ENCODE measurements at places on chromosomes 6 and 20.

DNA sequence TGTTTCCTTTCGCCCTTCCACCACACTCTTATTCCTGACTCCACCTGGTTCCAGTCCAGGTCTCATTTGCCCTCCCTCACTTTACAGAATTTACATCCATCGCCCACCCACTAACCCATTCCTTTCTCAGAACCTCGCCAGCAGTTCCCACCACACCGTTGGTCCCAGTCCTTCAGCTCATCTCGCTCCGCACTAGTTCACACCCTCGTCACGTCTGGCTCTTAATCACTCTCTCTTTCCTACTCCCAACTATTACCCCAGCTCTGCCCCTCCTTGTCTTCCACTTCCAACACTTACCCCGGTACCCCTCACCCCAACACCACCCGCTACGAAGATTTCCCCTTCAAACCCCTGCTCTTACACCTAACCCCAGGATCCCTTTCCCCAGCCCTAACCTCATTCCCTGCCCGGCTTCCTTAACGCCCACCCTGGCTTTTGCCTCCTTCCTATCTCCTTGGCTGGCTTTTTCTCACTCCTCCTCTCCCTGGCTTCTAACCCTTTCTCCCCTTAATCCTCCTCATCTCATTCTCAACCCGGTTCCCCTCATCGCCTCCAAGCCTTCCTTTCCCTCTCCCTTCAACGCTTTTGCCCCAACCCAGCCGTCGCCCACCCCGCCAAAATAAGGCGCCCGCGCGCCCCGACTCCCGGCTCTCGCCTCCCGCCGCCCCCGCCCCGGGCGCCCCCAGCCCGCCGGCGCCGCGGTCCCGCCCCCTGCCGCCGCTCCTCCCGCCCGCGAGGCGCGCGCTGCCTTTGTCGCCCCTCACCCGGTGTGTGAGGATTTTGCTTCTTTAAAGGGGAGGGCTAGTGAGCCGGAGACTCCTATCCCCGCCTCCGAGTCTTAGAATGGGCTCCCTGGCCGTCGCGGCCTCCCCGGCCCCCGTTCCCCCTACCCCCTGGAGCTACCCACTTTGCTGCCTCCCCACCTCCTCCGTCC, 542 bp downstream of the USP49 start:
- DNase-seq = no peak

DNA sequence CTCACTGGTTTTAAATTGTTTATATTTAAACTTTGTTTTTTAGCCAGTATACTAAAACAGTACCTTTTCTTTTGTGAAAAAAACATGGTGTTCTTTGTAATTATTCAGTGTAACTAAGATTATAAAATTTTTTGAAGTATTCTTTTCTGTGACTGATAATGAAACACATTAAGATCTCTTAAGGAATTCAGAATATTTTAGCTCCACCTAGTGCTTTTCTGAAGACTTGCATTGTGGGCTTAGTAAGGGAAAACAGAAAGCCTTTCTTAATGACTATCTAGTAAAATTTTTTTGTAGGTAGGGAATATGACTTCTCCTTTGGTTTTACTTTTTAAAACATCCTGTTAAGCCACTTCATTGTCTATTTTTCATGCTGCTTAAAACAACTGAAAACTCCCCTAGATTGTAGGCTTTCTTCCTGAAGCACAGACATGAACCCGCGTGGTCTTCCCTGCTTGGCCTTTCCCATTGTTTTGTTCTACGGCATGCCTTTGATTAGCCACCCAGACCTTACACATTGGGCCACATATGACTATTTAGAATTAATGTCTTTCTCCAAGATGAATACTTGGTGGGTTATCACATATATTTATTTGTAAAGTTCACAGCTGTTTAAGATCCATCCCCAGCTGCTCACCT, 72.1 kb downstream of the AFDN start:
- DNase-seq = peak; percentile 51

DNA sequence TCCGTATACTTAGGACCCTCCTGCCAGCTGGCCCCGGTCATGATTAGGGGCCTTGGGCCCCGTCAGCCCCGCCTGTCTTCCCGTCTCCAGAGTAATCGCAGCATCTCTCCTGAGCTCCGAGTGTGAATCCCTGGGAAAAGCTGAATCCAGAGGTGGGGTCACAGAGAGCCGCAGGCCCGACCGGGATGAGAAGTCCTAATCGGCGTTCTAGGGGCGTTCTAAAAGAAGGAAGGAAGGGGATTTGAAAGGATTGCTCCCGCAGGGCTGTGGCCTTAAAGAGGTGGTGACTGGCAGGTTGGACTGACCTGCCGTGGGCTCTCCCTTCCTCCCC, 371 bp downstream of the HMGN4 start:
- no peak for DNase-seq

GRCh38 chr6:88298066-88298845, 132.1 kb upstream of the CNR1 start:
- no peak for DNase-seq

DNA sequence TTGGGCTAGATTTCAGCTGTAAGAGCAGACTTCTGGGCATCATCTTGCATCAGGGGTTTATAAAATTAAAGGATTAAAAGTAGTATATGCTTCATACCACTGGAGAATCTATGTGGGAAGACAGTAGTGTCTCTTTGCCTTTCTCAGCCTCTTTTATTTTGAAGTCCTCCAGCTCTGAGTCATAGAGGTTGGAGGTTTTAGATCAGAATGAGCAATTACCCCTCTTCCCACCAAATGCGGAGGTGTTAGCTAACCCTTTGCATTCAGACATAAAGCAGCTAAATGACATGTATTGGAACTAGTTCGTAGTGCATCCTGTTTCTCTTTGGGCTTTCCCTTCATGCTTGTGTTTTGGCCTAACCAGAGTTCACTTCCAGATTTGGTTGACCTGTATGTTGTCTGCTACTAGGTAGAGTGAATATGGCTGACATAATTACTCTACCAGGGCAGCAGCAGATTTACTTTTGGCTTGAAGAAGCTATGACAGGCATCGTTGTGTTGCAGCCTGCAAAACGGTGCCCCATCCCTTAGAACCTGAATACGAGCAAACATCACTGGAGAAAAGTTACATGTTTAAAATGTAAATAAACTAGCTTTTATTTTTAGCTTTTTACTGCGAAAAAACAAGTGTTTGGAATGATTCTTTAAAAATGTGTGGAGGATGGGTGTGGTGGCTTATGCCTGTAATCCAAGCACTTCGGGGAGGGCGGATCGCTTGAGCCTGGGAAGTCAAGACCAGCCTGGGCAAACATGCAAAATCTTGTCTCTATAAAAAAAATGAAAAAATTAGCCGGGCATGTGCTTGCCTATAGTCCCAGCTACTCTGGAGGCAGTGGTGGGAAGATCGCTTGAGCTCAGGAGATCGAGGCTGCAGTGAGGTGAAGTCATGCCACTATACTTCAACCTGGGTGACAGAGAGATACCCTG, 82.2 kb downstream of the MYO6 start:
- no peak for DNase-seq

- no peak for DNase-seq
These were observed 154.8 kb downstream of the PTPRK start for GRCh38 chr6:128365520-128366160.

Measured in MV-4-11 (cell line).